Fibroblast of the aortic adventitia (primary cell): ENCODE measurements at places on chromosomes 16 and 17.
A peak's percentile ranks its signal among the peaks of the same experiment; 100 is the strongest.

GRCh38 chr16:56781528-56781961, 51.6 kb downstream of the NUP93 start:
- no peak for DNase-seq

DNA sequence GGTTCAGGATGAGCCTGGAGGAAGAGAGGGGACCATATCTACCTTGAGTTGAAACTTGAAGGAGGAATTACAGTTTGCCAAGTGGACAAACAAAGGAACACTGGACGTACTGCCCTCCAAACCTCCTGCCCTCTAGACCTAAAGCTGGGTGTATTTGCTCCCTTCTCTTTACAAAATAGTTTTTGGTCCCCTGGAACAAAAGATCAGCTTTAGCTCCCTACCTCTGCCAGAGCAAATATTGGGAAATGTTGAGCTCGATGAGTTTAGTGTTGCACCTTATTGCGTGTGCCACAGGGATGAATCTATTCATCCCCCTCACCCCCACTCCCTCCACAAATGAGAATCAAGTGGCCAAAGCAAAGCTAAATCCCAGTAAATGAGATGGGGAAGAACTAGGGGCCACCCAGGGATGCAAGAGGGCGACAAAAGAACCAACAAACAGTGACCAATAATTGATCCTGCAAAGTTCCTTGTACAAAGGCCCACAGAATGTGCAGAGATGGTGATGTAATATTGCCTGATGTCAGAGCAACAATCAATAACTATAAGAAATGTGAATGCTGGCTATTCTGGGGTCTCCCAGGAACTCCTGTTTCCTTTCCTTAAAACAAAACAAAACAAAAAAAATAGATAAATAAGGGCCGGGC, 17.2 kb upstream of the TAT start:
- no peak for DNase-seq

GRCh38 chr17:43810226-43810715, 22.7 kb downstream of the MPP3 start:
- no peak for DNase-seq

DNA sequence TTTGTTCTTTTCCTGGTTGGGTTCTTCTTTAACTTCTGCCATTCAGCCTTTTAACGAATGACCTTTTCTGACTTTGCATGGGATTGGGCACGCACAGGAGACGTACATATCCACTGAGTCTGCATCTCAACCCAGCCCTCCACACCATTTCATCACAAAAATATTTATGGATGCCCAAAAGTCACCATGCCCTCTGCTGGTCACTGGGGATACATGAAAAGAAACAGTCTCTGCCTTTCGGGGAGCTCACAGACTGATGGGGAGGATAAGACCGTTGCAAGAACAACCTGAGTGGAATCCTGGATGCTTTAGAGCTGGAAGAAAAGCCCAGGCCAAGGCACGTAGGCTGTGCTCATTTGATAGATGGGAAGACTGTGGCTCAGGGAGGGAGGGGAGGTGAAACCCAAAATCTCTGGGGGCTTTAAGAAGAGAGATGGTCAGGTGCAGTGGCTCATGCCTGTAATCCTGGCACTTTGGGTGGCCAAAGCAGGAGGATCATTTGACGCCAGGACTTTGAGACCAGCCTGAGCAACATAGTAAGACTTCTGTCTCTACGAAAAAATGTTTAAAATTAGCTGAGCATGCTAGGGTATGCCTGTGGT, 7.9 kb upstream of the MT2A start:
- peak; percentile 69 for DNase-seq

DNA sequence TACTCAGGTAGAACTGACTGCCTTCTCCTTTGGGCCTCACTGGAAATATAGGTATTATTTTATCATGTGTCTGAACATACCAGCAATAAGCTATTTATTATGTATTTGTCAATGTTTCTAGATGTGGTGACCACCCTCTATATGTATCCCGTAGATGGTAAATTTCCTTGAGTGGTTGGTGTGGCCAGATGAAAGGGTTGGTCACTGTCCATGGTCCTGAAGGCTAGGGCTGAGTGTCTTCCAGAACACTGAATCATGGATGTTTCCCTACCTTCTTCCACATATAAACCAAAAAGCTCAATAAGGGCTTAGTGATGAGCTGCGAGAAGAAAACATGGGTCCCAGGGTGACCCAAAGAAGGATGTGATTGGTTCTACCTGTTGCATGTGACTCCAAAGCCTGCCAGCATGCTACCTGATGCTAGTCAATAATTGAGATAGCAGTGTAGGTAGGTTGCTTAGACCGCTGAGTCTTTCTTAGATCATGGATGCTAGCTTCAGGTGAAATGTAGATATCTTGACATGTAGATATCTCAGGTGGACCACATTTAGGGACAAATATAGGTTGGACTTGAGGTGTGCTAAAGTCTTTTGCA, 150.3 kb downstream of the ASIC2 start:
- peak; percentile 18 for DNase-seq

DNA sequence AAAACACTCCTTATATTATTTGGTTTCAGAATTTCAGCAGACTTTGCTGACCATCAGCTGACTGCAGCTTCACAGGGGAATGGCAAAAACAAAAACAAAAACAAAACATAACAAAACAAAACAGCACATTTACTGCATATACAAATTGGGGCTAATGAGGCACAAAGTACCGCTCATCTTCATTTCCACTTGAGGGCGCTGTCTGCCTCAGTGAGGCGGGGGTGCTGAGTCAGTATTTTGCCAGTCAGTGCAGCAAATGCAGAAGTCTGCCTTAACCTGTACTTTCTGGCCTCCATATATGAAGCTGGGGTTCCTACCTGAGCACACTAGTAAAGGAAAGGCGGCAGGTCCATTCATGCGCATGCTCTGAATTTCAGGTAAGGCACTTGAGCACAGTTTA, 13.5 kb upstream of the DYNLRB2 start:
- peak; percentile 11 for DNase-seq

GRCh38 chr17:67950945-67951344, 45.3 kb downstream of the C17orf58 start:
- no peak for DNase-seq

DNA sequence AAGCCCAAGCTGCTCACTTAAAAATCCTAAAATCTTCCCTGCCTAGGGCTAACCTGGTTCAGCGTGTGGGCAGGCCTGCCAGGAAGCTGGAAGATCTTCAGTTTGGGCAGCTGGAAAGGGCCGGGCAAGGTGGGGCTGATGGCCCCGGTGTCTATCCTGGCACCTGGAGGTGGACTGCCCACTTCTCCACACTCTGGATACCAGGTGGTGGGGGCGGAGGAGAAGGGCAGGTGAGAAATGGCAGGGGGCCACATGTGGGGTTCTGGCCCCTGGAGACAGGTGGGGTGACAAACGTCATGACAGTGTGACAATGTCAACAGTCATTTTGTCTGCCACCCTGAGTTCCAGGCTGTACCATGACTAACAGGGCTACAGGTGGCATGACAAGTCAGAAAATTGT, 78.5 kb upstream of the C16orf82 start:
- DNase-seq, result no peak

- no peak for DNase-seq
These were observed 110.8 kb upstream of the DNAH9 start for GRCh38 chr17:11487469-11487868.

- no peak for DNase-seq
These were observed 62.9 kb downstream of the SDK2 start for GRCh38 chr17:73581379-73581778.
